ENCODE measurements at places on chromosomes 12 and 14.

- no peak for DNase-seq
Observed at GRCh38 chr14:98077176-98077575, 1194.8 kb downstream of the BCL11B start.

GRCh38 chr12:124322271-124322998, 27.5 kb downstream of the RFLNA start:
- peak; percentile 6 for DNase-seq

GRCh38 chr14:35944847-35945246, 118.7 kb downstream of the BRMS1L start:
- DNase-seq: peak; percentile 2

DNA sequence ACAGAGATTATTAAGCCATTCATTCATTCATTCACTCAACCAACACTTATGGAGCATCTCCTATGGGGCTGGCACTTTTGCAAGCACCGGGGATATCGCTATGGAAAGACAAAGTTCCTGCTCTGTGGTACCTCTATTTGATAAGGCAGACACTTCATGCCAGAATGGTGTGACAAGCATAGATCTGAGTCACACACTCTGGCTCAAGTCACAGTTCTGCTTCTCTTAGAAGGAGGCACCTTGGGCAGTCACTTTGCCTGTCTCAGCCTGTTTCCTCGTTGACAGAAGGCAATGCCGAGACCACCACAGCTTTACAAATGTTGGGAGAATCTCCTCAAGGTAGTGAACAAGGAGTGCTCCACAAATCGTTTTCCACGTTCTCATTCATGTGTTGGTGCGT, 205.2 kb downstream of the SLC41A2 start:
- DNase-seq: no peak

DNA sequence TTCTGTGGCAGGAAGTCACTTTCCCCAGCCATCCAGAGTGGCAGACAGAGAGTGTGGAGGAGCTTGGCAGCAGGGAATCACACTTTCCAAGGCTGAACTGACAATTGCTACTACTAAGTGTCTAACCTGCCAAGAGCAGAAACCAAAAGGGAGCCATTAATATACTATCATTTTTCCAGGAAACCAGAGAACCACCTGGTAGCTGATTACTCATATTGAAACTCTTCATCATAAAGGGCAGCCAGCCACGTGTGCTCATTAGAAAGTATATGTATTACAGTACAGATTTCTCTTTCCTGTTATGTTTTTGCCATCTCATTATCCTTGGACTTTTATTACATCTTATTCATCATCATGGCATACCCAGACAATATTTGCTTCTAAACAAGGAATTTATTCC, 374.9 kb downstream of the GXYLT1 start:
- no peak for DNase-seq

- DNase-seq: no peak
Observed at GRCh38 chr14:70002589-70003346, 123.6 kb downstream of the SMOC1 start.

- DNase-seq: peak; percentile 90
Observed at GRCh38 chr14:60648934-60649874, at the start of gene SIX1. TSS of gene SIX1 (minus strand) at chr14:60649477. CDS start at chr14:60649189, 288 bp downstream.
